Activated CD8-positive, alpha-beta memory T cell treated with anti-CD3 and anti-CD28 coated beads for 4 hours (primary cell): ENCODE measurements at places on chromosomes 4 and X.
A peak's percentile ranks its signal among the peaks of the same experiment; 100 is the strongest.

DNA sequence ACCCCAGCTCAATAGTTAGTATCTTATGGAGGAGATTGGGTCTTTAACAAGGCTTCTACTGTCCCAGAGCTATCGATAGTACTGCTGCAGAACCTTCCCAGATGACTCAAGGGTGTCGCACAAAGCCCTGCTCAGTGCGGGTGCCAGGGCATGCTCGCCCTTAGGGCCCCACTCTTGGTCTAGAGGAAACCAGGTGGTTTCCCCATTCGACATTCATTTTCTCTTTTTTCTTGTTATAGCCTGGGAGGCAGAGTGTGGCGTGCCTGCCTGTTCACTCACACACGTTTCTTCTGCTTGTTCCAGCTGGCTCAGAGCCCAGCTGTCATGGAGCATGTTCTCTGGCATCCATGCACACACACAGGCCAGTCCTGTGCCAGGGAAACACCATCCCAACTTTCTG lies 144.5 kb downstream of the SMIM20 start:
- DNase-seq, result no peak

DNA sequence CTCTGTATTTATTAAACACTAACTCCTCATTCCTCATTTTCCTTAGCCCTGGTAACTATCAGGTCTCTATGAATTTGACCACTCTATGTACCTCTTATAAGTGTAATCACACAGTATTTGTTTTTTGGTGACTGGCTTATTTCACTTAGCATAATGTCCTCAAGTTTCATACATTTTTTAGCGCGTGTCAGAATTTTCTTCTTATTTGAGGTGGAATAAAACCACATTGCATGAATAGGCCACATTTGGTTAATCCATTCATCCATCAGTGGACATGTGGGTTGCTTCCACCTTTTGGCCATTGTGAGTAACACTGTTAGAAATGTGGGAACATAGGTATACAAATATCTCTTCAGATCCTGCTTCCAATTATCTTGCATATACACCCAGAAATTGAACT lies 341.2 kb upstream of the BOD1L1 start:
- DNase-seq, result no peak

DNA sequence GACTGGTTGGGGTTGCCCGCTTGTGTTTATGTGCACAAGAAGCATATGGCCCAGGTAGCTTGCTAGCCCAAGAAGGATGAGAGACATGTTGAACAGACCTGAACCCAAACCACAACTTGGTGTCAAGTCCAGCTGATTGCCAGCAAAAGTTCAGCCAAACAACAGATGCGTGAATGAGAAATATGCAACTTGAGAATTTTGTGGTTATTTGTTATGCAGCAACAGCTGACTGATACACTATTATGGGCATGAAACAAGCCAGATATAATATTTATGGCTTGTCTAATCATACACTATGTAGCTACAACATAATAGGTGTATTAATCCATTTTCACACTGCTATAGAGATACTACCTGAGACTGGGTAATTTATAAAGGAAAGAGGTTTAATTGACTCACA lies 66.3 kb upstream of the FTHL17 start:
- no peak for DNase-seq

DNA sequence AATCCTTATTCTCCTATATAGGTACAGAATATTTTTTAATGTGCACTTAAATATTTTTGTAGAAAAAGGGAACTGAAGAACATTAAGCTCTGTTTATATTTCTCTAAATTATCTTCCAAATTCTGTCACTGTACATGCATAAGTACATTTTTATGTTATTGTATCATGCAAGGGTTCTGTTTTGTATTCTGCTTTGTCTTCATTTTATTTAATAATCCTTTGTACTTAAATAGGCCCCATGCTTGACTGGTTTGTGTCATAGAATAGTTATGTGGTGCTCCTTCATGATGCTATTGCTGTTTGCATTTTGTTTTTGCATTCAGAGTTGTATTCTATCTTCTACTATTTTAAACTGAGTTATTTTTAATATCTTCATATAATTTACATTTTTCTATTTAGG lies 111.9 kb upstream of the EDNRA start:
- no peak for DNase-seq

DNA sequence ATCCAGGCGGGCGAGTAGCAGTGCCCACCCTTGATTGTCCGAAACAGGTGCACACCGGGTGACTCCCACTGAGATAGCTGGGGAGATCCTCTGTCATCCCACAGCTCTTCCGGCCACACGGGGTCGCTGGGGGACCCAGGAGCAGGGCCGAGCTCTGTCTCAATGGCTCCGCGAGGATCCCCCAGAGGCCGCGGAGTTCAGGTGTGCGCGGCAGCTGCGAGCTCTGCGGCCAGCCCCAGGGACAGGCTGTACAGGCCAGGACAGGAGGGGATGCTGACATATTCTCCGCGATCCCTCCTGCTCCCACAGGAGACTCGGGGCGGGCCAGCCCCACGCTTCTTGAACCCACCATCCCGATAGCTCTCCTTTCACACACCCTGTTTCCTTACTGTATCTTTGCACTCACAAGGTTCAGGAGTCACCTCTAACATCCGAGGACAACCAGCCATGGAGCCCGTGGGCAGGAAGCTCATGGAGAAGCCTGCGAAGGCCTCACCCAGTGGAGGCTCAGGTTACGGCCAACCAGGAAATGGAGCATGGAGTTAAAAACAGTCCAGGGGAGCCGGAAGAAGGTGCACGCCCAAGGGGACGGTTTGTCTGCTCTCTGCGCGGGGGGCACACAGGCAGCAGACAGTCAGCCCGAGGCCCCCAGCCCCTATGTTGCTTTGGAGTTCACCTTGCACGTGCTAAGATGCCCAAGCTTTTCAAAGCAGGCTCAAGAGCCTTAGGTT lies 77.9 kb upstream of the AMELX start:
- no peak for DNase-seq

DNA sequence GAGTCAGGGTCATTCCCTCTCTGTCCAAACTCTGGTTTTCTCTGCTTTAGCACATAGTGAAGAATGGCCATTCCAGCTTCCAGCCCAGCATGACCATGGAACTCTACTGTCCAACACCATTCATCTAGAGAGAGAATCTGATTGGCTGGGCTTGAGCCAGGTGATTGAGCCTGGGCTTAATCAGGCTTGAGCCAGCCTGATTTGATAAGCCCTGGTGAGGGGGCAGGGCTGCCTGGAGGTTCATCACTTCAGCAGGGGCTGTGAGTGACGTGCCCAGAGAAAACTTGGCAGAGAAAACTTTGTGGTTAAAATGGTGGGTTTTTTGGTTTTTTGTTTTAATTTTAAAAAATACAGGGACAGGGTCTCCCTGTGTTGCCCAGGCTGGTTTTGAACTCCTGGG lies 62.5 kb downstream of the KIAA0232 start:
- DNase-seq, result no peak

DNA sequence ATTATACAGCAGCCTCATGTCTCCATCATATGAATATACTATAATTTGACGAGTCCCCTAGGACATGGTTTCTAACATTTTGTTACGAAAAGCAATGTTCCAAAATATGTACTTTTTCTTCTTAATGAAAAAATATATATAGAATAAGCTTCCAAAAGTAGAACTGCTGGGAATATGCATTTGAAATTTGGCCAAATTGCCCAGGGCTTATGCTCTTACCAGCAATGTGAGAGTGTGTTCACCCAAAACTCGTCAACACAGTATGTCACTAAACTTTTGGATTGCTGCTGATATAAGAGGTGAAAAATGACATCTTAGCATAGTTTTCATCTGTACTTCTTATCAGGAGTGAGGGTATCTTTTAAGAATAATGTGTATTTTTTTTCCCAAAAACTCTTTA lies 64.6 kb upstream of the STIM2 start:
- DNase-seq, result no peak

DNA sequence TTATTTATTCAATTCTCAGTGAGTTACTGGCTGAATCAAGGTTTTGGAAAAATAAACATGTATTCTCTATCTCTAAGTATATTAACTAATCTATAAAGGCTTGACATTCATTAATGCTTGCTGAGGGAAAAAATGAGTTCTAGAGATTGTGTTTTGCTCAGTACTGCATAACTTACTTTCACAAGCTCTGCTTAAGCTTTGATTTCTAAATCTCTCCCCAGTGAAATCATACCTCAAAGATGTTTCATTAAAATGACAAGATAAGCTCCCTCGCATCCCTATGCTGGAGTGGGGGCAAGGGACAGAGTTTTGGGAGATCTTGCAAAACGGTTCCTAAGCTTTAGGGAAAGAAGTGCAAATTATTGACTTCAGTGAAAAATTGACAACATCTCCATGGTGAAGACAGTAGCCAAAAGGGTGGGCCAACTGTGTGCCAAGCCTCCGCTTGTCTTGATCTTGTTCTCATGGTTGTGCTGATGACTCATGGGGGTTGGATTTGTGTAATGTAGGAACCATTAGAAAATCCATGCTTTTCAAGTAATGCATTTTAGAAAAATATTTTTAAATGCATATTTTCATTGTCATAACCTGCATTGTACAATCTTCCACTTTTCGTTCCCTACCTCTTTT lies 521.4 kb downstream of the RPA4 start:
- DNase-seq, result no peak

GRCh38 chr4:136329042-136329662 lies 1203.1 kb downstream of the PCDH18 start:
- no peak for DNase-seq

DNA sequence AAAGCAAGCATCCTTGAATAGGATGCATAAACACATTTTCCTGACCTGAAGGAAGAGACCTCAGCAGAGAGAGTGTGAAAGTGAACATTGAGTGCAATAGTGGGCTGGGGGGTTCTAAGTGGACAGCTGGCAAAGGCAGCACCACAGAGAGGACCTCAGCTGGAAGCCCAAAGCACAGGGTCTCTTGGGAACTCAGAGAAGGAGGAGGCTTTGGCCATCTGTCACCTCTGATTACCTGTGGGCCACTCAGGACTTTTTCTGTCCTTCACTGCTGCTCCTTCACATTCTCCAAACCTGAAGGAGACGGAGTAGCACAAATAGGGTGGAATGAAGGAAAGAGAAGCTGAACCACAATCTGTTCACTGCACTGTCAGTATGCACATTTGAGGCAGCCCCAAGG lies 37.9 kb upstream of the FAT4 start:
- DNase-seq, result no peak

DNA sequence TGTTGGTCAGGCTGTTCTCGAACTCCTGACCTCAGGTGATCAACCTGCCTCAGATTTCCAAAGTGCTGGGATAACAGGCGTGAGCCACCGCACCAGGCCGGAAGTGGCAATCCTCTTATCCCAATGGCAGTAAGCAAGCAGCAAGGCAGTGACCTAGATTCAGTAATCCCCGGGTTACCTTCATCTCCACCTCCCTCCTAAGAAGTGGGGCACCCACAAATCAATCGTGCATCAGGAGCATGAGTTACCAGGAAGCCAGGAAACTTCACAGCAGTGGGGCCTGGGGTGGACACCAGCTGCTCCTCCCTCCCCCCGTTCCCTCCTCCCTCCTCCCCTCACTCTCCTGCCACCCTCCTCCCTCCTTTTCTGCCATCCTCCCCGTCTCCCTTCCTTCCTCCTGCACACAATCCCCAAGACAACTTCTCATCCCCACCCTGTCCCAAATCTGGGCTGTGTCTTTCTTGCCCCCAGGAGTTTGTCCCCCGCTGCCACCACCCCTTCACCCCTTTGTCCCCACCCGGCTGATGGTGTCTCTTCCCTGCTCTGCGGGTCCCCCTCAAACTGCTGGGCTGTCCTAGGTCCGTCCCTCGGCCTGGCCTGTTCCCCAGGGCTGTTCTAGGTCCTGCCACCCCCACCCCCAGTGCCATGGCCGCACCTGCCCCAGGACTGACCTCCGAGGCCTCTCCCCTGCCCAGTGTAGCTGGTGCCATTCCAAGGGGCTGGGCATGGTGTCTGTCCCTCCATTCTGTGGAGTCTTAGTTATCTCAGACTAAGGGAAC lies 2.2 kb downstream of the PDE6B start:
- DNase-seq, result no peak

- no peak for DNase-seq
Measured at GRCh38 chr4:126221282-126221681, 906.5 kb downstream of the FAT4 start.

GRCh38 chr4:175447016-175447415 lies 365.0 kb downstream of the GPM6A start:
- DNase-seq, result no peak

DNA sequence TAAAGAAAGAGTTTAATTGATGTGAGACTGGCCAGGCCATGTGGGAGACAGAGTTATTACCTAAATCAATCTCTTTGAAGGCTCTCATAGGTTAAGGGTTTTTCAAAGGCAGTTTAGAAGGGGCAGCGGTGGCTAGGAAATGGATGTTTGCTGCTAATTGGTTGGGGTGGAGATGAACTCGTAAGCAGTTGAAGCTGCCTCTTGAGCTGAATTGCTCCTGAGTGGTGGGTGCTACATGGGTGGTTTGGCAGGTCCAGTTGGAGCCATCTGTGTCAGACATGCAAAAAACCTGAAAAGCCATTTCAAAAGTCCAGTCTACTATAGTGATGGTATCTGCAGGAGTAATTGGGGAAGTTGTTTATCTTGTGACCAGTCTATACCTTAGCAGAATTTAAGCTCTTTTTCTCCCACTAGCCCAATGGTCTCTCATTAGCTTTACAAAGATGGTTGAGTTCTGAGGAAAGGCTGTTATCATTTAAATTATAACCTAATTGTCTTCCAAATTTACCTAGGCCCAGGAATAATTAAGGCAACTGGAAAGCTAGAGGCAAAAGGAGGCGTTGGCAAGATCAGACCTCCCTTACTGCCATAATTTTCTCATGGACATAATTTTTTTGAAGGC lies 762.4 kb upstream of the FRG1 start:
- no peak for DNase-seq

- DNase-seq, result no peak
Measured at GRCh38 chrX:40314070-40314469, 216.3 kb upstream of the BCOR start.

DNA sequence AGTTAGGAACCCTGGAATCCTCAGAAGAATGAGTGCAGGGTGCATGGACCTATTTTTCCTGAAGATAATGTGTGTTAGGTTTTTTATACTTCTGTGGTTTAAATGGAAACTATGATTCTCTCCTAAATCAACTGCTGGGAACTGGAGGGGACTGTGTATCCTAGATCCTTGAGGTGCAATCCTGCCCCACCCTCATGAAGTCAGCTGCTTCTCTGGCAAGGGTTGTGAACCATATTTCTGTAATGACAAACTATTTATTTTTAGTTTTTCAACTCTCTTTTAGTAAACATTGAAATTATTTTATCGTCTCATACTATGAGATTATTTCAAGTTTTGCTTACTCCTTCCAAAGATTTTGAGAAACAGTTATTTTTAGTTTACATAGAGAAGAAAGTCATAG lies 25.8 kb upstream of the VEGFC start:
- no peak for DNase-seq

- peak; percentile 12 for DNase-seq
Measured at GRCh38 chr4:38177035-38177546, 216.9 kb downstream of the PTTG2 start.

- DNase-seq, result no peak
Measured at GRCh38 chr4:53686521-53686920, 95.2 kb upstream of the LNX1 start.
